ENCODE measurements at places on chromosomes 16 and 17. TPM values are rescaled to one million over a fixed set of nuclear protein-coding genes. Genes with fewer than 3 reads are reported as not detected.

Gene LRRC37A
- 0.51 TPM for total RNA-seq

Gene MPV17L
- total RNA-seq, result 4.4 TPM

Gene MT1M
- not detected for total RNA-seq

Gene BCL6B
- not detected for total RNA-seq

Gene G6PC1
- not detected for total RNA-seq

Gene OMG
- not detected for total RNA-seq

Gene SLC6A4
- not detected for total RNA-seq

Gene CDH16
- total RNA-seq, result 0.36 TPM

Gene CMTM2
- total RNA-seq, result not detected

Gene PTGES3L
- total RNA-seq, result 1.2 TPM
